Stimulated activated CD4-positive, alpha-beta T cell treated with anti-CD3 and anti-CD28 coated beads, Interleukin-12 subunit alpha, Interleukin-12 subunit beta, amount 100 ng/mL, for 24 hours (primary cell): ENCODE measurements at places on chromosomes 2 and 18.

DNA sequence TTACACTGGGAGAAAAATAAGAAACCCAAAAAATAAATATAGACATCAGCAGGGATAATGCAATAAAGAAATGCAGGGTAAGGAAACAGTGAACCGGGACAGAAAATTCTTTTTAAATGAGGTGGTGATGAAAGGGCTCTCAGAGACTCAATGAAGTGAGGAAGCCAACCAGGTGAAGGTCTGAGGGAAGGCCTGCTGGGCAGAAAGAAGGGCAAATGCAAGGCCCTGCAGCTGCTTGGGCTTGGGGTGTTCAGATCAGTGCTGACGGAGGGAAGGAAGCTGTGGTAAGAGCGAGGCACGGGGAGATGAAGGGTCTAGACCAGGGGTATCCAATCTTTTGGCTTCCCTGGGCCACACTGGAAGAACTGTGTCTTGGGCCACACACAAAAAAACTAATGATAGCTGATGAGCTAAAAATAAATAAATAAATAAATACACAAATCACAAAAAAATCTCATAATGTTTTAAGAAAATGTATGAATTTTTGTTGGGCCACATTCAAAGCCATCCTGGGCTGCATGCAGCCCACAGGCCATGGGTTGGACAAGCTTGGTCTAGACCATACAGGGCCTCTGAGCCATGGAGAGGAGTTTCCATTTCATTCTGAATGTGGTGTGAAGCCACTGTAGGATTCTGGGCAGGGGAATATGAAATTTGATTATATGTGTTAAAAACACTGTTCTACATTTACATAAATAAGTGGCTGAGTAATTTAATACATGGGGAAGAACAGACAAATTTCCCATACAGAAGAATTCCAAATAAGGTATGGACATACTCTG is 96.3 kb upstream of the DNMT3A start:
- DNase-seq: no peak

DNA sequence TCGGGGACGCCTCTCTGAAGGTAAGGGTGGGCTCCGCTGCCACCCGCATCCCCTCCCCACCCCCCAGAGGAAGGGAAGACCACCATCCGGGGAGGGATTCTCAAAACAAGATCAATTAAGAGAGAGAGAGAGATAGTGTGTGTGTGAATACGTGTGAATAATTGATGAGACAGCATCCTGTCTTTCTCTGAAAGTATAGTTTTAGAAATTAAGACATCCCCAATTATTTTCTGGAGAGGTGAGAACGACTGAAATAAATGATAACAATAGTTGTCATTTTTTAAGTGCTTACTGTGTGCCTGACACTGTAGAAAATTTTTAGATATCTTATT is 751 bp downstream of the IL18R1 start:
- DNase-seq: no peak

DNA sequence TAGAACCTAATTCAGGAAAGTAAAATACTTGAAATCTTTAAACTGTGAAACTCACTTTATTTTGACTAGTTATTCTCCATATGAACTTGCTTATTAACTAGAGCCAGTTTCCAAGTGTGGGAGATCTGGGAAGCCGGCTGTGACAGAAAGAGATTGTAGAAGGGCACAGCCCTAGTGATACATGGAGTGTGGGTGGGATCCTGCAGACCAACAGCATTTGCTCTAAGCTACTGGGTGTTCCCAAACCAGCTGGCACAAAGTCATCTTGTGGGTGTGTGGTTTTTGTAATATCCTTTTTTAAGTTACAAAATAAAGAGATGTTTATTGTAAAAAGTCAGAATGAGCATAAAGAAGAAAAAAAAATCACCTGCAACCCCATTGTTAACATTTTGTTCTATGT is 3.4 kb downstream of the DUSP19 start:
- DNase-seq: no peak

GRCh38 chr18:452816-453215 is 47.7 kb downstream of the COLEC12 start:
- no peak for DNase-seq

GRCh38 chr2:241760301-241760771 is 16.3 kb upstream of the GAL3ST2 start:
- DNase-seq: no peak

- DNase-seq: no peak
These were observed 20.3 kb downstream of the CCDC150 start for GRCh38 chr2:196659844-196660243.

DNA sequence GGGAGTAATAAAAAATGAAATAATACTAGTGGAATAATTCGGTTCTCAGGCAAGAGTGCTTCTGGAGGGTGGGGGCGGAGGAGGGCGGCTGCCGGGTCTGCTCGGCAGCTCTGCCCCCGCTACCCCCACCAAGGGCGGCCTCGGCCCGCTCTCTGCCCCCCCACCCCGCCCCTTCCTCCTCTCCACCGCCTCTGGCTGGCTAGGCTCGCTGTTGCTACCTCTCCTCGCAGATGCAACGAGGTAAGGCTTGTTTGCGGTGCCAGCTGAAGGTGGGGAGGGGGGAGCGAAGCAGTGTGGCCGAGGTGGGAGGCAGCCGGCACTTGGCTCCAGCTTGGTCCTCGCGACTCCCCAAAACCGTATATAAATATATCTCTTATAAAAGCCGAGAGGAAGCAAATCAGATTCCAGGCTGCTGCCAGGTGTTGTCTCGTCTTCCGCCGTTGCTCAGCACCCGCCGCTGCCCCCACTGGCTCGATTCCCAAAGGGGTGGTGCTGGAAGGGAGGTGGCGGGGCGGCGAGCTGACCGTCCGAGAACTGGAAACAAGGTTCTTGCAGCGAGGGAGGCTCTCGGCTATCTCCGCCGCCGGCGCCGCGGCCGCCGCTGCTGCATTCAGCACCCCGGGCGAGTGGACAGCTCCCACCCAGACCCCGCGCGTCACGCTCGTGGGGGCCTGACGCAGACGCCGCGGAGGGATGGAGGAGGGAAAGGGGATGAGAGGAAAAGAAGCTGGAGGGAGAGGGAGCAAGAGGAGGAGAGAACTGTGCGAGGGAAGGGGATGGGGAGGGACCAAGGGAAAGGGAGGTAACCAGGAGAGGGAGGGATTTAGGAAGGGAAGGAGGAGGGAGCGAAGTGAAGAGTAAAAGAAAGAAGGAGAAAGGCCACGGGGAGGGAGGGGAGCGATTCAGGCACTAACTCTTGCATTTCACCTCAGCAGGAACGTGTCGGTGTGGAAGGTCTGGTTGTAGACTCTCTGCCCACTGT is at the start of gene MARCHF4:
TSS of gene MARCHF4 (minus strand) at position 763 of the 982 bp plus-strand sequence. CDS start 2,223 bp downstream, outside the sequence.
- peak; percentile 19 for DNase-seq

GRCh38 chr2:16713011-16713423 is 47.4 kb upstream of the CYRIA start:
- DNase-seq: no peak
